T-helper 2 cell (primary cell): ENCODE measurements at places on chromosomes 6 and 20.

DNA sequence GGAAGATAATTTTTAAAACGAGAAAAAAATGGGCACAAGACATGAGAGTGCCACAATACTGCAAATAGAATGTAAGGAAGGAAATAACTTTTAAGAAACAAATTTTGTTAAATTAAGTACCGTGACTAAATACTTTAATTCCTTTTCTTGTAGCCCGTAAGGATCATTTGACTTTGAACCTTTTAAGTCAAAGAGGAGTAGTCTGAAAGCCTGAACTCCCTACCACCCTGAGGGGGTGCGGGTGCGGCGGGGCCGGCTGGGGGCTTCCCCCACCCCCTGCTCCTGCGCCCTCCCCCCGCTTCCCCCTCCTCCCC is 231 bp upstream of the PHACTR2 start:
- DNase-seq, result no peak

- DNase-seq, result no peak
These were observed 6.0 kb downstream of the FUCA2 start for GRCh38 chr6:143505537-143505936.

GRCh38 chr6:84137989-84138575 is 89.4 kb downstream of the CEP162 start:
- DNase-seq, result no peak

GRCh38 chr20:53389516-53390300 is 203.9 kb downstream of the ZNF217 start:
- DNase-seq, result no peak

DNA sequence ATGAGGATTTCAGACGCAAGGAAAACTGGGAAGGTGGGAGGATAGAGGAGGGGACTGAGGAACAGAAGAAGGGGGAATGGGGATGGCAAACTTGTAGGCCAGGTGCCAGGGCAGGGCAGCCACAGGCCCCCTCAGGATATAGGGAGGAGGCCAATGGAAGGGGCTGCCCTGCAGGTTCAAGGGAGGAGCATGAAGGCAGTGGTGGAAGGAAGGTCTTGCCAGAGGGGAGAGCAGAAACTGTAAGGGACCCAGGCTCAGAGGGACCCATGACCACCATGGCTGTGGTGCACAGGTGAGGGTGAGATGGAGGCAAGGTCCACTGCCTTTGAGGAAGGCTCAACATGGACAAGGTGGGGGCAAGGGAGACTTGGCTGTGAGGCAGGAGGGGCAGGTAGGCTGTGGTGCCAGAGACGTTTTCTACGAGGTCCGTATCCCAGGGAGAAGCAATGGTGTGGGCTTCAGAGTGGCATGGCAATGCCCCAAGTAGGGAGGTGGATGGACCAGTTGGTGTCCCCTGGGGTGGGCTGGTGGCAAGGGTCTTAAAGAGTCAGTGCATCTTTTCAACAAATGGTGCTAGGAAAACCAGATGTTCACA is 22.7 kb downstream of the HLA-F start:
- no peak for DNase-seq

DNA sequence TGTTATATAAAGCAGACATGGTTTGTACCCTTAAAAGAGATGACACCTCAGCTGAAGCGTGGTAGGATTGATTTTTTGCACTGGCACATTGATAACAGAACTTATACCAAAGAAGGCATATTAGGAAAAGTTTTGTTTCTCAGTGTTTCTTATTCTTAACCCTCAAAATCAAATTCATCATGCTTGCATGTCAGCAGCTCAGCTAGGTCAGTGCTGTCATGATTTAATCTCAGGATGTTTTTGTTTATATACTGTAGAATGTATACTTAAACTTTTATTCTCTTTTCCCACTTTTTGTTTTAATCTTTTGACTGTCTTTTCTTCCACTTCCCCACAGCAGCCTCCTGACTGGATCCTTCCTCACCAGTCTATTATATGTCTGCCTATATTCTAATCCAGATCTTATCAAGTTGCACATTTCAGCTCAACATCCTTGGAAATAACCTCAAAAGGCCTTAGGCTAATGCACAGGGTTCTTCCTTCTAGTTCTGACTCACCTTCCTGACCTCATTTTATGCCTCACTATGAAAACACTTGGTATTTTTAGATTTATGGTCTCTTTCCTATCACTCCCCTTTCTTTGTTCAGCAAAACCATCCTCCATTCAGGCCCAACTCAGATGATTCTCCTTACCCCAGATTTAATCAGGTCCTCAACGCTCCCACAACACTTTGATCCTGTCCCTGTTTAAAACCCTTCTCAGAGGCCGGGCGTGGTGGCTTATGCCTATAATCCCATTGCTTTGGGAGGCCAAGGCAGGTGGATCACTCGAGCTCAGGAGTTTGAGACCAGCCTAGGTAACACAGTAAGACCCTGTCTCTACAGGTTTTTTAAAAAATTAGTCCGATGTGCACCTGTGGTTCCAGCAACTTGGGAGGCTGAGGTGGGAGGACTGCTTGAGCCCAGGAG is 7.2 kb downstream of the HEBP2 start:
- peak; percentile 85 for DNase-seq

DNA sequence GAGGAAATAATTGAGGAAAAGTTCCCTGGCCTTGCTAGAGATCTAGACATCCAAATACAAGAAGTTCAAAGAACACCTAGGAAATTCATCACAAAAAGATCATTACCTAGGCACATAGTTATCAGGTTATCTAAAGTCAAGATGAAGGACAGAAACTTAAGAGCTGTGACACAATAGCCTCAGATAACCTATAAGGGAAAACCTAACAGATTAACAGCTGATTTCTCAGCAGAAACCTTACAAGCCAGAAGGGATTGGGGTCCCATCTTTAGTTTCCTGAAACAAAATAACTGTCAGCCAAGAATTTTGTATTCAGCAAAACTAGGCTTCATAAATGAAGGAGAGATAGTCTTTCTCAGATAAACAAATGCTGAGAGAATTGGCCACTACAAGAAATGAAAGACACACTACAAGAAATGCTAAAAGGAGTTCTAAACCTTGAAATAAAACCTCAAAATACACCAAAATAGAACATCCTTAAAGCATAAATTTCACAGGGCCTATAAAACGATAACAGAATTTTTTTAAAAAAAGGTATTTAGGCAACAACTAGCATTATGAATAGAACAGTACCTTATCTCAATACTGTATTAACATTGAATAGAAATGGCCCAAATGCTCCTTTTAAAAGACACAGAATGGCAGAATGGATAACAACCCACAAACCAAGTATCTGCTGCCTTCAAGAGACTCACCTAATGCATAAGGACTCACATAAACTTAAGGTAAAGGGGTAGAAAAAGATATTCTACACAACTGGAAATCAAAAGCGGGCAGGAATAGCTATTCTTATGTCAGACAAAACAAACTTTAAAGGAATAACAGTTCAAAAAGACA is 9.7 kb downstream of the RNGTT start:
- no peak for DNase-seq

- no peak for DNase-seq
These were observed 301.9 kb downstream of the UTRN start for GRCh38 chr6:144586986-144587385.

DNA sequence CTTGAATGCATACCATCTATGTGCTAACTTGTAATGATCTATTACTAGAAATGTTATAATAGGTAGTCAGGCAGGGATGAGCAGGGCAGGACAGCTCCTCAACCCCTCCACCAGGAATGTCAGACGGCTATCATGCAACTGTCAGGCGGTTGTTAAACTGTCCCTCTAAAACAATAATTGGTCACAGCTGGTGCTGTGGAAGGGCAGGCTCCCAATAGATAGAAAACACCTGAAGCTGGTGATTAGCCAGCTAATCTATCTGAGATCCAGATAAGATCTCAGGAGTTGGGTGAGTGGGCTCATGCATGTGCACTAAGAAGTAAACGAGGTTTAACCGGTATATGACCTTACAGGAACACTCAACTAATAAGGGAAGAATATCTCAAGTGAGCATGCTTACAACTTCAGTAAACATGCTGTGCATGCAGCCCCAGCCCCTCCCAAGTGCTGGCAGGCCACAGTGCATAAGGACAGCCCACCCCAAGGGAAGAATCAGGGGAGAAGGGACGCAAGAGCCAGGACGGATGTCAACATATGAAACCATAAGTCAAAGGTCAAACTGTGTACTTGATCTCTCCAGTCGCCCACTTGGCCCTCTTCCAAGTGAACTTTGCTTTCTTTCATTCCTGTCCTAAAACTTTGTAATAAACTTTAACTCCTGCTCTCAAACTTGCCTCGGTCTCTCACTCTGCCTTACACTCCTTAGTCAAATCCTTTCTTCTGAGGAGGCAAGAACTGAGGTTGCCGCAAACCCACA is 566.2 kb upstream of the NRSN1 start:
- no peak for DNase-seq

DNA sequence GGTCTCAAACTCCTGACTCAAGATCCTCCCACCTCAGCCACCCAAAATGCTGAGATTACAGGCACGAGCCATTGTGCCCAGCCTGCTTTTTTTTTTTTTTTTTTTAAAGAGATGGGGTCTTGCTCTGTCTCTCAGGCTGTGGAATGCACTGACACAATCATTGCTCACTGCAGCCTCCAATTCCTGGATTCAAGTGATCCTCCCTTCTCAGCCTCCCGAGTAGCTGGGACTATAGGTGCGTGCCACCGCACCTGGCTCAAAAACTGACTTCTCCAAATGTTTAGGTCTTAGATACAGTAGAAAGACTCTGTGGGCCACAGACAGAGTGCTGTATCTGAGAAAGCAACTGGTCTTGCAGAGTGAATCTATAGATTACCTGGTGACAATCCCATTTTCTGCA is 31.1 kb upstream of the SLC4A11 start:
- DNase-seq, result no peak

DNA sequence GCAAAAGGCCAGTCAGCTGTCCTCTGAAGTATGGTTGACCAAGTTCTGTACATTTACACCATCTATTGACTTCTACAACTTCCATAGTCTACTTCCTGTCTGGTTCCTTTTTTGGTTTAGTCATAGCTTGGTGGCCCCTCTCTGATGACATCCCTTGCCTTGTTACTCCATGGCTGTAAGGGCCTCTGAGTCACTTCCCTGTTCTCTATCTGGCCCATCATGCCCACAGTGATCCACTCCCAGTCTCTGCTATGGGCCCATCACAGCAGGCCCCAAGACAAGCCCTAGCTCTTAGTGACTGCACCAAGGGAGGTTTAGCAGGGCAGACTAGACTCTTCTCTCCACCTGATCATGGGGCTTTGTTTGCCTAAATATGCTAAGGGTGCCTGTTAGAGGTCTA is 441.6 kb downstream of the HACE1 start:
- DNase-seq, result no peak

DNA sequence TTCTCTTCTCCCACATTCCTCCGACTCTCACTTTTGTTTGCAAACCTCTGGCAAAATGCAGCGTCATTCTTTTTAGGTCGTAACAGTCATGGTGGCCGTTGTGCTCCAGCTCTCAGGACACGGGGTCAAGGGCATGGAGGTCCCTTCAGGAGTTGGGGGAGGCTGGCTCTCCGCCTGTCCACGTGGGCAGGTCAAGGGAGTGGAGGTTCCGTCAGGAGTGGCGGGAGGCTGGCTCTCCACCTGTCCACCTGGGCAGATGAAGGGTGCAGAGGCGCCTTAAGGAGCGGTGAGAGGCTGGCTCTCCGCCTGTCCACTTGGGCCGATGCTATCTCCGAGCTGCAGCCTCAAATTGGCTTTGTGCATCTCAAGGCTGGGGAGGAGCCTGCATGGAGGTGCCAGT is 98.0 kb downstream of the ERMARD start:
- no peak for DNase-seq

GRCh38 chr6:47308552-47309290 is 984 bp downstream of the TNFRSF21 start:
- no peak for DNase-seq

DNA sequence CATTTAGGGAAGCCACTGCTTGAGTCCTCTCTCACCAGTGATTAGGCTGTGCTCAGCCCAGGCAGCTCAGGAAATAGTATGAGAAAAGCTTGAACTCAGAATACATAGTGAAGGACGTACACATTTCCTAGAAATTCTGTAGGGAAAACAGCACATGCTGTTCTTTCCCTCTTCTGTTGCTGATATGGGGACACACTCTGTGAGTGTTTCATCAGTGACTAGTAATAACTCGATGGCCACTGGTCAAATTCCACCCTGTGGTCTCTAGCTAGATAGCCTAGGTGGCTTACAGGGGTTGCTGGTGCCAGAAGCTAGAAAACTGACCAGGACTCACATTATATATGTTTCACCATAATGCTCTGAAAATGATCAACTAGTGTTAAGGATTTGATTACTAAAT is 259.8 kb upstream of the SOX4 start:
- no peak for DNase-seq

DNA sequence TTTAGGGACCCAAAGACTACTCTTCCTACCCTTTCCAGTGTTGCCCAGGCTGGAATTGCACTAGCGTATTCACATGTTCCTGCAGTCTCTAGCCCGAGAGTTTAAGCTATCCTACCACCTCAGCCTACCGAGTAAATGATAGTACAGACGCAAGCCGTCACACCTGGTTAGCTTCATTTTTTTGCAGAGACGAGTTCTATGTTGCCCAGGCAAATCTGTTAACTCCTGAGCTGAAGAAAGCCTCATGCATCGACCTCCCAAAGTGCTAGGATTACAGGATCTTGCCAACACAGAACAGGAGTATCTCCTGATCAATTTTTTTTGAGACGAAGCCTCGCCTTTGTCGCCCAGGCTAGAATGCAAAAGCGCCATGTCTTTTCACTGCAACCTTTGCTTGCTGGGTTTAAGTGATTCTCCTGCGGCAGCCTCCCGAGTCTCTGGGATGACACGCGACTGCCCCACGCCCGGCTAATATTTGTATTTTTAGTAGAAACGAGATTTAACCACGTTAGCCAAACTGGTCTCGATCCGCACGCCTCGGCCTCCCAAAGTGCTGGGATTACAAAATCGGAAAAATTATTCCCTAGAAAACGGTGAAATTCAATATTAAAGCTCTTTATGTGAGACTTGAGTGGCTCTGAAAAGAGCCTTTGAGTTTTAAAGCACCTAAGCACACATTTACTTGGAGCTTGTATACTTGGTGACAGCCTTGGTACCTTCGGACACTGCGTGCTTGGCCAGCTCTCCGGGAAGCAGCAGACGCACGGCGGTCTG is 128.5 kb downstream of the HFE start:
- no peak for DNase-seq

GRCh38 chr20:32190616-32191415 is 16.7 kb downstream of the PLAGL2 start:
- DNase-seq, result no peak

DNA sequence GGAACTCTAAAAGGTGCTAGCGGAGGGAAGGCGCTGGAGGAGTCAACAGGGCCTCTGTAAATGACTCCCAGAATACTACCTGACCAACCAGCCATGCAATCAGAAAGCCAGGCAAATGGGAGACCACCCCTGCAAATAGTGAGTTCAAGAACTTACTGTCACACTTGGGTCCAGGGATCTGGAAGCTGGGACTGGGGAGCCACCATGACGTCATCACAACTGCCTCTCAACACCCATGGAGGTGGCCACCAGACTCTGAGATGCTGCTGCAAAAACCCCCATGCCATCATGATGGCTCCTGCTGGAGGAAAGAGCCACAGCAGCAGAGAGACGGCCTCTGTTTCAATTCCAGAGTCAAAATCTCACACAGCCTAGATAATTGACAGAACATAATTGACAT is 8.5 kb upstream of the PDYN start:
- no peak for DNase-seq

- DNase-seq, result peak; percentile 72
These were observed 36.4 kb upstream of the HLA-C start for GRCh38 chr6:31308050-31308844.
